ENCODE measurements at places on chromosomes 13 and 19. TPM values are rescaled to one million over a fixed set of nuclear protein-coding genes. Genes with fewer than 3 reads are reported as not detected.

DNA sequence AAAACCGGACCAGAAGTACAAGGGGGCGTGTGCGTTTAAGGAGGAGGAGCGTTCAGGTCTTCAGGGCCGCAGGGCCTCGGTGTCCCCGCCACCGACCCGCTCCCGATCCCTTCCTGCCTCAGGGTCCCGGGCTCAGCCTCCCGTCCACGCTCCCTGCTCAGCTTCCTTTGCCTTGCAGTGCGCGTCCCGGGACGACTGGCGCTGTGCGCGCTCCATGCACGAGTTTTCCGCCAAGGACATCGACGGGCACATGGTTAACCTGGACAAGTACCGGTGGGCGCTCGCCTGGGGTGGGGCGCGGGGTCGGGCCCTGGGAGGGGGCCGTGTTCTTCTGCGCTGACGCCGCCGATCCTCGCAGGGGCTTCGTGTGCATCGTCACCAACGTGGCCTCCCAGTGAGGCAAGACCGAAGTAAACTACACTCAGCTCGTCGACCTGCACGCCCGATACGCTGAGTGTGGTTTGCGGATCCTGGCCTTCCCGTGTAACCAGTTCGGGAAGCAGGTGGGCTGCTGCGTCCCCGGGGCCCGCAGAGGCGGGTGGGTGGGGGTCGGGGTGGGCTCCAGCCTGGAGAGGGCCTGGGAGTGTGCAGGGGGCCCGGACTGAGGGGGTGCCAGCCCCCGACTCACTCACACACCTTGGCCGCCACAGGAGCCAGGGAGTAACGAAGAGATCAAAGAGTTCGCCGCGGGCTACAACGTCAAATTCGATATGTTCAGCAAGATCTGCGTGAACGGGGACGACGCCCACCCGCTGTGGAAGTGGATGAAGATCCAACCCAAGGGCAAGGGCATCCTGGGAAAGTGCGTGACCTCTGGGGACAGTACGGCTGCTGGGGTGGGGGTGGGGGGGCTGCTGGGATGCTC lies 1.4 kb downstream of the GPX4 start:
- no peak for DNase-seq

DNA sequence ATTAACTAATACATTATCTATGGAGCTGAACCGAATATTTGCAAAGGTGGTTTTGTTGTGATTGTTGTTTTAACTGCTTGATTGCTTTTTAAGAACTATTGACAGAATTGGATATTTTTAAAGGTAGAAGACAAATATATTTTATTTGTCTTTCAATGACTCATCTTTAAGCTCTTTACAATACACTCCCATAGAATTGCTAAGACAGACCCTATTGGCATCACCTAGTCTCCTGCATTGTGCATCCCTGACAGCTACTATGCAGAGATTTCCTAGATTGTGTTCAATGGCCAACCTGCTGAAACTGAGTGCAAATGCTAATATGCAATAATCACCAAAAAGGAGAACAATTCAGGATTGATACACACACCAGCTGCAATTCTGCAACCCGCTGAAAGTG lies 19.7 kb upstream of the SCEL start:
- DNase-seq = no peak

GRCh38 chr19:58170860-58171259 lies 12.0 kb upstream of the ZNF274 start:
- DNase-seq = no peak

DNA sequence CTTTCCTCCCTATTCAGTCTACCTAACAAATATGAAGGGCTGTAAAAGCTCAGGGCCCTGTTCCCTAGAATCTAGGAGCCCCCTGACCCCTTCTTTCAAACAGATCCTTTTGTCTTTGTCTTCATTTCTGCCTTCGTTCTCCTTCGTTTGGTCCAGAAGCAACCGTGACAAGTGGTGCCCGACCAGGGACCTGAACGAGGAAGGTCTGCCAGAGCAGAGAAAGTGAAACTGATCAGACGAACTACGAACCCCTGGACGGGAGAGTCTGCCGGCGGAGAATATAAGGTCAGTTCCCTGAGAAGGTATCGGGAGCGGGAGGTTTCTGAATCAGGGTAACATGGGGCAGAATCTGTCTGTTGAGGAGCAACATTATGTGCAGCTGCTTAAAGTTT lies 751 bp downstream of the ERVK3-1 start:
- no peak for DNase-seq

GRCh38 chr19:11663181-11663591 lies 65.9 kb downstream of the ZNF627 start:
- DNase-seq = no peak

GRCh38 chr19:38736413-38737280 lies 7.6 kb downstream of the CAPN12 start:
- peak; percentile 40 for DNase-seq

DNA sequence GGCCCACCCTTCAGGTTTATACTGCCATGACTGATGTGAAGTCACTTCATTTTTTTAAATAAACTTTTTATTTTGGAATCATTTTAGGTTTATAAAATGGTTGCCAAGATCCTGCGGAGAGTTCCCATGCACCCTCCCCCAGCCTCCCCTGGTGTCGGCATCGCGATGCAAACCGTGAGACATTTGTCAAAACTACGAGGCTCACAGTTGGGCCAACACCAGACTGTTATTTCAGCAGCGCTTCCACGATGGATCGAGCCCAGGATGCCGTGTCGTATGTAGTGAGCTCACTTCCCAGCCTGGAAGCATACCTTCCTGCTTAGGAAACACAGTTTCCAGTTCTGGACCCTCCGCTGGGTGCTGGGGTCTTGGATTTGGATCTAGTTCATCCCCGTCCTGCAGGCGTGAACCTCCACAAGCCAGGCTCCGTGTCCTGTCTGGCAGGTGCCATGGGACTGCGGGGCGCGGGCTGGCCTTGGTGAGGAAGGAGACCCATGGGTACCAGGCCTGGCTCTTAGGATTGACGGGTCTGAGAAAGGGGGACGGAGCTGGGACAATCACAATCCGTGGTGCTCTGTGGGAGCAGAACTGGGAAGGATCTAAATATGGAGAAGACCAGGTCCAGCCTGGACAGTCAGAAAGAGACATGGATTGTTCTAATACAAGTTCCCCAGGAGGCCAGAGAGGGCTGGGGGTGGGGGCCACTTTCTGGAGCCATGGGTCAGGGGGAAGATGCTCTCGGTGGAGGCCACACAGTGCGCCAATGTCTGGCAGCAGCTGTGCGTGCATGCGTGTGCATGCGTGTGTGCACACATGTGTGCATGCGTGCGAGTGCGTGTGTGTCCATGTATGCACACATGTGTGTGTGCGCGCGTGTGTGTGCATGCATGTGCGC lies 2.4 kb upstream of the SBK2 start:
- no peak for DNase-seq

DNA sequence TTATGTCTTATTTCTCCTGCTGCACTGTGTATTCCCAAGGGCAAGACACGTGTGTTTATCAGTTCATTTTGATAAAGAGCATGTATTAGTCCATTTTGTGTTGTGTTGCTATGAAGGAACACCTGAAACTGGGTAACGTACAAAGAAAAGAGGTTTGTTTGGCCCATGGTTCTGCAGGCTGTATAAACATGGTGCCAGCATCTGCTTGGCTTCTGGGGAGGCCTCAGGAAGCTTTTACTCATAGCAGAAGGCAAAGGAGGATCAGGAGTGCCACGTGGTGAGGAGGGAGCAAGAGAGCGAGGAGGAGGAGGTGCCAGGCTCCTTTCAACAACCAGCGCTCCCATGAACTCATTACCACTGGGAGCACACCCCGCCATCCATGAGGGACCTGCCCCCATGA lies 214.0 kb downstream of the UQCRFS1 start:
- no peak for DNase-seq

- no peak for DNase-seq
Measured at GRCh38 chr19:10962863-10963262, 2.0 kb downstream of the SMARCA4 start.

- DNase-seq = no peak
Measured at GRCh38 chr13:34803756-34804155, 138.3 kb upstream of the NBEA start.

DNA sequence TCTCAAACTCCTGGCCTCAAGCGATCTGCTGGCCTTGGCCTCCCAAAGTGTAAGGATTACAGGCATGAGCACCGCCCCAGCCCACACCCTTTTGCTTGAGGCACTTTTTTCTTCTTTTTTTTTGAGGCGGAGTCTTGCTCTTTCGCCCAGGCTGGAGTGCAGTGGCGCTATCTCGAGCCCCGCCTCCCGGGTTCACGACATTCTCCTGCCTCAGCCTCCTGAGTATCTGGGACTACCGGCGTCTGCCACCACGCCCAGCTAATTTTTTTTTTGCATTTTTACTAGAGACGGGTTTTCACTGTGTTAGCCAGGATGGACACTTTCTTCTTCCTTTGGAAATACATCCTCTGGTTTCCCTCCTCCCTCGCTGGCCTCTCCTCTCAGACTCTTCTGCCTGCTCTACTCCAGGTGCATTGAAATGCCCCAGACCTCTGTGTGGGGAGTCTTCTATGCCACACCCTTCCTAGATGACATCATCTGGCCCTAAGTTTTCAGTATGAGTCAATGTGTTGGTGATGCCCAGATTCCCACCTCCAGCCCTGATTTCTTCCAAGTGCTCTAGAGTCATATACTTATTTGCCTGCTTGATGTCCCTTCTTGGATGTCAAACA lies 20.7 kb upstream of the TPT1 start:
- no peak for DNase-seq

- DNase-seq = no peak
Measured at GRCh38 chr19:2732883-2733282, 6.9 kb downstream of the SLC39A3 start.

GRCh38 chr13:20848944-20849343 lies 53.6 kb downstream of the XPO4 start:
- no peak for DNase-seq

DNA sequence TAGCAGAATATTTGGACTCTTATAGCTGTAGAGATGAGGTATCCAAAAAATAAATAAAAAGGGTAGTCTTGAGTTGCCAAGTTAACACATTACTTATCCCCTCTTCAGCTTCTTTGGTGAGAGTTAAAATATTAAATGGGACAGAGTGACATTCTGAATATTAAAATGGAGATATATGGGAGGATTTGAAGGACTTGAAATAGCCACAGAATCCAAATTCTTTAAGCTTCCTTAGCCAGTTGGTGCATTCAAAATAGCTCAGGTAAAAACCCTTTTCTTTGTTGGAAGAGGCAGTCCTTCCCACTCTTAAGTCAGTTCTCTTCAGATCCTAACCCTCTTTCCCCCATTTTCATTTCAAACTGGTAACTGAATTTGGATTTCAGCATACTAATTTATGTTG lies 130.1 kb upstream of the KLF12 start:
- DNase-seq = no peak

- DNase-seq = no peak
Measured at GRCh38 chr13:110382229-110382628, 75.1 kb downstream of the COL4A2 start.

- no peak for DNase-seq
Measured at GRCh38 chr19:48556163-48556562, 4.2 kb downstream of the SULT2B1 start.

GRCh38 chr19:13212759-13213330 lies 62.6 kb downstream of the IER2 start:
- DNase-seq = peak; percentile 84

- peak; percentile 34 for DNase-seq
Measured at GRCh38 chr19:55676383-55676782, 1.4 kb downstream of the EPN1 start.

DNA sequence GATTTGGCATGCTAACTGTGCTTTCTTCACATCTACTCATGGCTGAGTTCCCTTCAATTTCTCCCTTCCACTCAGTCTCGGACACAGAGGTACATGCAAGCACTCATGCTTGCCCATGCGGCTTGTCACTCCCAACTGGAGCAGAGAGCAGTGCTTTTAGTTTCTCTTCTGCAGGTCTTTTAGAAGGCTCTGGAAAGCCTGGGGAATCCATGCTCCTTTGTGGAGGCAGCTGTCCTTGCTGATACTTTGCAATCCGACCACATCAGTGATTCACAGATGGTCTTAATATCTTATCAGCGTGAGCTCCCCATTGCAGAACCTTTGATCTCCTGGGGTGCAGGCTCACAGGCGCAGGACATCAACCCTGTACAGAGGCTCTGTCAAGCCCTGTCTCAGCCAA lies 203.9 kb downstream of the COL4A1 start:
- no peak for DNase-seq

- no peak for DNase-seq
Measured at GRCh38 chr19:36106441-36106840, 4.5 kb upstream of the OVOL3 start.

DNA sequence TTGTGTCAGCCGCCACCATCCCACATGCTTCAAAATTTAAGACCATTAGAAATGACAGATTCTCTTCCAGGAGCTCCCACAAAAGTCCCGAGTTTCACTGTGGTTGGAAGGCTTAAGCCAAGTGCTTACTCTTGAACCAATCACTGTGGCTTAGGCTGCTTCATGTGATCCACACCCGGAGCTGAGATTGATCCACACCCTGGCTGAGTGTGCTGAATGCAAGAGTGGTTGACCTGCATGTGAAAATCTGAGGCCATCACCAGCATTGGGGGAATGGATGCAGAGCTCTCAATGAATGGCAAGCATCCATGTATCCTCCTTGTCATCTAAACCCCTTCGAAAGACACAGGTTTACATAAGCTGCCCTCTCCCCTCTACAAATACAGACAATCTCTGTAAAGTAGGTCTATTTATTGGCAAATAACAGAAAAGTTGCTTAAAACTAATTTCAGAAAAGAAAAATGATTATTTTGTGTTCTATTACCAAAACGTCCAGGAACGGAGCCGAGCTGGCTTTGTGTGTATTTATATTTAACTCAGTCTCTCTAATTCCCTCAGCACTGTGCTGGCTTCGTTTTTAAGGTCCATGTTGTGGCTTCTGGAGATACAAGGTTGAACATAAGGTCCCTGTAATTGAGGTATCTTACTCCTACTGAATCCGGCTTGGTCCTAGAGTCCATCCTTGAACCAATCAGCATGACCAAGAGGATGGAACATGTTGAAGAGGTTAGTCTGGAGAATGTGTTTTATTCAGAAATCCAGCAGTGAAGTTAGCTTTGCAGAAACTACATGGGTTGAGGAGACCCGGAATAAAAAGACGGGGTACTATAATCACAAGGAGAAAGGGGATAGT lies 332.4 kb downstream of the LIG4 start:
- DNase-seq = no peak

GRCh38 chr13:29111446-29111845 lies 291.3 kb downstream of the MTUS2 start:
- DNase-seq = no peak

GRCh38 chr13:97120346-97120745 lies 101.8 kb upstream of the MBNL2 start:
- DNase-seq = no peak

- DNase-seq = peak; percentile 40
Measured at GRCh38 chr19:36417752-36418286, 625 bp downstream of the ZFP82 start.

- DNase-seq = no peak
Measured at GRCh38 chr13:78147905-78148304, 229.3 kb upstream of the EDNRB start.

Gene CGB2
- total RNA-seq = not detected

Gene NLRP4
- 4.0 TPM for total RNA-seq

Gene ZNF677
- total RNA-seq = not detected

Gene NLRP9
- not detected for total RNA-seq

Gene IL12RB1
- total RNA-seq = 41.7 TPM

Gene CYP2A7
- total RNA-seq = not detected

Gene KLK8
- not detected for total RNA-seq

Gene ELANE
- not detected for total RNA-seq

Gene THSD8
- 42.7 TPM for total RNA-seq

Gene HCST
- 36.0 TPM for total RNA-seq

Gene KCNRG
- total RNA-seq = not detected
